ENCODE measurements at places on chromosomes 13 and 19.

DNA sequence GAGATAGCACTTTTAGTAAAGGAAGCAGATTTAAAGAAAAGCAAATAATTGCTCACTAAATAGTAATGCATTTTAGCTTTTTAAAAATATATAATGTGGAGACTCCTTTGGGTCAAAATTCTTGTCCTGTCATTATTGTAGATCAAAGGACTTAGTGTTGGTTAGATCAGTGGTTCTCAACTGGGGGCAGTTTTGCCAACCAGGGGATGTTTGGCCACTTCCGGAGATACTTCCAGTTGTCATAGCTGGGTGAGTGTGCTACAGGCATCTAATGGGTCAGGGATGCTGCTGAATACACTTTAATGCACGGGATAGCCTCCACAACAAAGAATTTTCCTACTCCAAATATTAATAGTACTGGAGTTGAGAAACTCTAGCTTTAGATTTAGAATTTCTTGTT lies 126.8 kb downstream of the LMO7 start:
- DNase-seq: no peak

- DNase-seq: no peak
These were observed 360.6 kb downstream of the HS6ST3 start for GRCh38 chr13:96450326-96451020.

GRCh38 chr19:54196536-54196935 lies 4.1 kb upstream of the RPS9 start:
- no peak for DNase-seq

GRCh38 chr13:94731028-94731427 lies 18.7 kb upstream of the SOX21 start:
- no peak for DNase-seq

DNA sequence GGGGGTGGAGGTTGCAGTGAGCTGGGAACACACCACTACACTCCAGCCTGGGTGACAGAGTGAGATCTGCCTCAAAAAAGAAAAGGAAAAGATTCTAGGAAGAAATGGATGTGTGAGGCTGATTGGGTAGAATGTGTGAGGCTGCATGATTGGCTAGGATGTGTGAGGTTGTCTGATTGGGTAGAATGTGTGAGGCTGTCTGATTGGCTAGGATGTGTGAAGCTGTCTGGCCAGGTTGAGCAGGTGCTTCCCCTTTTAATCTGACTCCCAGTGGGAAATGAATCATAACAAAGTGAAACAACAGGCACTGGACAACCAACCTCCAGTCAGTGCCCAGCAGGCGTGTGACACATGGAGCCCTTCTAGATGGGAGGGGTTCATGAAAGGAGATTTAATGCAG lies 14.7 kb downstream of the C13orf46 start:
- DNase-seq: no peak

DNA sequence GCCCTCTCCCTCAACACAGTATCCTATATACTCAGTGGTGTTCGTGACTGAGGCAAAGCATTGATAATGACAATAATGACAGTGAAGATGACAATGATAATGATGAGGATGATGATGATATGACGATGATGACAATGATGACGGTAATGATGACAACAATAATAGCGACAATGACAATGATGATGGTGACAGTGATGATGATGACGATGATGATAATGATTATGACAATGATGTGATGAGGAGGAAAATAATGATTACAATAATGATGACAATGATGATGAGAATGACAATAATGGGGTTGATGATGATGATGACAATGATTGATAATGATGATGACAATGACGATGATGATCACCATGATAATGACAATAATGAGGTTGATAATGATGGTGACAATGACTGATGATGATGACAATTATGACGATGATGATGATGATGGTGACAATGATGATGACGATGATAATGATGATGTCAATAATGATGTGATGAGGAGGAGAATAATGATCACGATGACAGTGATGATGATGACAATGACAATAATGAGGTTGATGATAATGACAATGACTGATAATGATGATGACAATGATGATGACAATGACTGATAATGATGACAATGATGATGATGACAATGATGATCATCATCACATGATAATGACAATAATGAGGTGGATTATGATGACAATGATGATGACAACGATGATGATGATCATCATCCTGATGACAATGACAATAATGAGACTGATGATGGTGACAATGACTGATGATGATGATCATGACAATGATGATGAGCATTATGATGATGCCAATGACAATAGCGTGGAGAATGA lies 16.7 kb downstream of the ELSPBP1 start:
- DNase-seq: no peak

DNA sequence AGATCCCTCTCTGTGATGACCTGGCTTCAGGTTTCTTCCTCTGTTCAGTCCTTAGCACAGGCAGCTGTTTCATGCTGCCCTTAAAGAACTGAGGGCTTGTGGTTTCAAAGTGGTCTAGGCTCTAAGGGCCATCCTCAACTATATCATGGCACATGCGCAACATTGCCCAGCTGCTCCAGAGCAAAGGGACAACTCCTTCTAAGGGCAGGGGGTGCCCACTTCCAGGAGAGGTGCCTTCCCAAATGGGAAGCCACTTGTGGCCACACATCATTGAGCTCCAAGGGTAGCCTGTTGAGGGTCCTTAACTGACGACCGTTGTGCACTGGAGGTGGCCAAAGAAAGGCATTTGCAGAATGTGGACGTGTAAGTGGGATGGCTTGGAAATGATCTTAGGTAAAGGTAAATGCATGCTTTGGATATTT lies 7.3 kb downstream of the GPR183 start:
- DNase-seq: no peak

GRCh38 chr19:41936416-41936850 lies 8.2 kb upstream of the ERFL start:
- peak; percentile 51 for DNase-seq

DNA sequence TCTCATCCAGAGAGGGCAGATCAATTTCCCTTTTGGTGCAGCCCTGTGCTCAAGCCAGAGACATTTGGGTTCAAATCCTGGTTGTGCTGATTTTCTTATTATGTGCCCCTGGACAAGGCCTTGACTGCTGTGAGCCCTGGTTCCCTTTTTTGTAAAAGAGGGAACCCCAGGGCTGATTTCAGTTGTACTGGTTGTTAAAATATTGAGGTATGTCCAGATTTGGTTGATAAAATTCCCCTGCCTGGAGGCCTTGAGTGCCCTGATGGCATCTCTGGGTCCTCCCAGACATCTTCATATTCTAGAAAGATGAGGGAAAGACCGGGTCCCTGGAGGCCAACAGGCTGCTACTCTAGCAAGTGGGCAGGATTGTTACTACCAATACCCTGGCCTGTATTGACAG lies 14.4 kb upstream of the PLAUR start:
- no peak for DNase-seq

GRCh38 chr19:11538232-11539036 lies at the start of gene CNN1:
Gene CNN1 (plus strand): TSS chr19:11538851. CDS start chr19:11538928, 77 bp downstream.
- DNase-seq: no peak

DNA sequence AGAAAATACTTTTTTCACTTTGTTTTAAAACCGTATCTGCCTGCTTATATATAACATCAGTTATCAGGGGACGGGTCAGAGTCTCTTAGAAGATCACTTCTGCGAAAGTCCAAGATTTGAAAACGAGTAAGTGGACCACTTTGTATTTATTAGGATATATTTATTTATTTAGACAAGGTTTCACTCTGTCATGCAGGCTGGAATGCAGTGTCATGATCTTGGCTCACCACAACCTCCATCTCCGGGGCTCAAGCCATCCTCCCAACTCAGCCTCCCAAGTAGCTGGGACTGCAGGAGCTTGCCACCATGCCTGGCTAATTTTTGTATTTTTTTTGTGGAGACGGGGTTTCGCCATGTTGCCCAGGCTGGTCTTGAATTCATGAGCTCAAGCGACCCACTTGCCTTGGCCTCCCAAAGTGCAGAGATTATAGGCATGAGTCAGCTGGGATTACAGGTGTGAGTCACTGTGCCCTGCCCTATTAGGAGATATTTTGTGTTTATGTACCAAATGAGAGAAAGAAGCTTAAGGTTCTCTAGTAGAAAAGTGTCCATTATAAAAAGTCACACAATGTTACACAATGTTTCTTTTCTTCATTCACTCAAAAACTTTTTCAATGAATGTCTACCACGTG lies 39.5 kb downstream of the RASL11A start:
- DNase-seq: no peak

DNA sequence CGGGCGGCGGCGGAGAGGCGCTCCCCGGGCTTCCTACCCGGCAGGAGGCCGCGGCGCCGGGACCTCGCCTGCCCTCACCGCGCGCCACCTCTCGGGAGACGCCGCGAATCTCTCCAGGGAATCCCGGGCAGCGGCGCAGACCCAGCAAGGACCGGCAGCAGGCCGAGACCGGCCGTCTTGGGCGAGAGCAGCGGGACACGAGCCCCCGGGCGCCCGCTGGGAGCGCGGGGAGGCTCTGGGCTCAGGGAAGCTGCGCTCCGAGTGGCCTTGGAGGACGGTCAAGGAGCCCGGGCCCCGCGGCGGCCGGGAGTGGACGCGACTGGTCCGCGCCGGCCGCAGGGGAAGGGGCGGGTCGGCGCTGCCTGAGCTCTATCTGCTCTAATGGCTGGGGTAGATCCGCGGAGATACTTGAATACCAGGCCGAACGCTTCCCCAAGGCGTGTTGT lies 14.7 kb downstream of the CDX2 start:
- no peak for DNase-seq

DNA sequence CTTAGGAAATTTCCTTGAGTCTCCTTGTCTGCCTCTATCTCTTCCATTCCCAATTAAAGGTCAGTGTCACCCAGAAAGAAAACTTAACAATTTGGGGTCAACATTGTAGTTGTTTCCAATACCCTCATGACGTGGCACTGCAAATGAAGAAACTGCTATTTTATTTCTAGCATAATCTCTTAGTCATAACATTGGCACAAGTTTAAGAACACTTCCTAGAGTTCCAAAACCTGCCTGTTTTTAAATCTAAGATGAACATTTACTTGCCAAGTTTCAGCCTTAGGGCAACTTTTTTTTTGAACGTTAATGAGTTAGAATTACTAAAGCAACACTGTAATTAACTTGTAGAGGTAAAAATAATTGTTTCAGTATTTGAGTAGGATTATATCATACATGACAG lies 108.0 kb downstream of the LMO7 start:
- no peak for DNase-seq
